ENCODE measurements at places on chromosomes 4 and X.

- DNase-seq: no peak
Observed at GRCh38 chr4:123832173-123833026, 435.8 kb downstream of the SPRY1 start.

GRCh38 chrX:72069350-72070160, 62.2 kb downstream of the RTL5 start:
- DNase-seq: no peak

DNA sequence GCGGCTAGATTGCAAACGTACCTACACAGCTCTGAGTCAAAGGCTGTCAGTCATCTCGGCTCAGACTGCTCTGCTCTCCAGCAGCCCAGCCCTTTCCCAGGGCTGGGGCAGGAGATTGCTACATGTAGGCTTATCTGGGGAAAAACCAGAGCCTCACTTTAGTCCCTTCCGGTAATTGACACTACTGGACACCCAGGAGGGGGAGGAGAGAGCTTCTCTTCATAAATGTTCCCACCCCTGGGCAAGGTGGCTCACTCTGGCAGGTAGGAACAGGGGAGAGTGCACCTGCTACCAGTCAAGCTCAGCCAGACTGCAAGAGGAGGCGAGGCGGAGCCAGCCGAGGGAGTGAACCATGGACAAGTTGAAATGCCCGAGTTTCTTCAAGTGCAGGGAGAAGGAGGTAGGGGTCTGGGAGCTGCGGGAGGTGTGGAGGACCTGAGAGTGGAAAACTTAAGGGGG, at the start of gene SLC6A14:
TSS of gene SLC6A14 (plus strand) at position 249 of the 459 bp plus-strand sequence. CDS start at position 353, 104 bp downstream.
- DNase-seq: no peak

DNA sequence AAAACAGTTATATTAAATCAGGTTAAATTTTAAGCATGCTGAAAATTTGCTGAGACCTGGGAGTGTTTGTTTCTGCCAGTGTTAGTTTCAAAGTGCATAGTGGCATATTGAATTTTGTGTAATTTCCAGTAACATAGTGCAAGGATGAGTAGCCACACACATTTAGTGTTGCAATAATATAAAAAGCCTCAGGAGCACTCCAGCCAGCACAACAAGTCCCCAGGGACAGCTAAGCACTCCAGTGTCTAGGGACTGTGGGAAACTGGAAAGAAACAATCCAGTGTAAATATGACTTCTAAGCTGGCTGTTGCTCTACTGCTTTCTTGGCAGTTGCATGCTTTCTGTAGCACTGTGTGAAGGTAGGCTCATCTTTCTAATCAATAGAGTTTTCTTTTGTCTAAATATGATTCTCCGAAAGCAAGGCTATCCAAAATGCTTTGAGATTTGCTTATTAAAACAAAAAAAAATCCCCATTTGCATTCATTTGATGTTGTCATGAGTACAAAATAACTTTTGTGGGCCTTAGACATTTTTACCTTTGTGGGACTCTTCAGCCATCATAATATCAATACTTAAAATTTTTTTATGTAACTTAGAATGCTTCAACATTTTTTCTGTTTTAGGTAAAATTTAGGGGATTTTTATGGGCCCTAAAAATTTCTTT, 24.2 kb upstream of the CXCL2 start:
- no peak for DNase-seq

DNA sequence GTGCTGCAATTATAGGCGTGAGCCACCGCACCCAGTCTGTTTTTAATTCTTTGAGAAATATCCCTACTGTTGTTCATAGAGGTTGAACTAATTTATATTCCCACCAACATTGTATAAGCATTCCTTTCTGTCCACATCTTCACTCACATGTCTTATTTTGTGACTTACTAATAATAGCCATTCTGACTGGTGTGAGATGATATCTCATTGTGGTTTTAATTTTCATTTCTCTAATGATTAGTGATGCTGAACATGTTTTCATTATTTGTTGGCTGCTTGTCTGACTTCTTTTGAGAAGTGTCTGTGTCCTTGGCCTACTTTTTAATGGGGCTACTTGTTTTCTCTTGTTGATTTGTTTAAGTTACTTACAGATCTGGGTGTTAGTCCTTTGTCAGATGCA, 310.9 kb upstream of the MAOA start:
- DNase-seq: no peak

- DNase-seq: peak; percentile 27
Observed at GRCh38 chrX:107480272-107480671, 30.8 kb downstream of the FRMPD3 start.

DNA sequence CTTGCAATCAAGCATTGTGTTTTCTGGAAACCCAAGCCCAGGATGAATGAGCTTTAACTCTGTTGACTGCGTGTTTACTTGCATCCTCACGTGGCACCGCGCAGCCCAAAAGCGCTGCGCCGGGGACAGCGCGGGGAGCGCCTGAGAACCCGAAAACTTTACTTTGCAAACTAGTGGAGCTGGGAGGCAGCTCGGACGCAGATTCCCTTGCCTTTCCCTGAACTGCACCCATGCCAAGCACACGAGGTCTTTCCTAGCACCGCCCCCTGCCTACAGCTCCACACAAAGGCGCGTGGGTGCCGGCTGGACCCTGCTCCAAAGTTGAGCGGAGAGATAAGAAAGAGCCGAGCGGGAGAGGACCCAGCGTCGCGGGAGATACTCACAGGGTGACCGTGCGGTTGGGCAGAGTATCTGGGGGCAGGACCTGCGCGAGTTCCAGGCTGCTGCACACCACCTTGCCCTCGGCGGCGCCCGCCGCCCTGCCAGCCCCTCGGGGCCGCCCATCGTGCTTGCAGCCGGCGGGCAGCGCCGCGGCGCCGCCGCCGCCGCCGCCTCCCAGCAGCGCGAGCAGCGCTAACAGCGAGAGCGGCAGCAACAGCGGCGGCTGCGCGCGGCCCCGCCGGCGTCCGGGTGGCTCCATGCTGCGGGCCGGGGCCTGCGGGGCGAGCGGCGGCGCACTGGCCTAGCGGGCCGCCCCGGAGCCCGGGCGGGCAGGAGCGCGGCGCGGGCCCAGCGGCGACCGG, 550 bp downstream of the ADGRA3 start:
- DNase-seq: no peak

DNA sequence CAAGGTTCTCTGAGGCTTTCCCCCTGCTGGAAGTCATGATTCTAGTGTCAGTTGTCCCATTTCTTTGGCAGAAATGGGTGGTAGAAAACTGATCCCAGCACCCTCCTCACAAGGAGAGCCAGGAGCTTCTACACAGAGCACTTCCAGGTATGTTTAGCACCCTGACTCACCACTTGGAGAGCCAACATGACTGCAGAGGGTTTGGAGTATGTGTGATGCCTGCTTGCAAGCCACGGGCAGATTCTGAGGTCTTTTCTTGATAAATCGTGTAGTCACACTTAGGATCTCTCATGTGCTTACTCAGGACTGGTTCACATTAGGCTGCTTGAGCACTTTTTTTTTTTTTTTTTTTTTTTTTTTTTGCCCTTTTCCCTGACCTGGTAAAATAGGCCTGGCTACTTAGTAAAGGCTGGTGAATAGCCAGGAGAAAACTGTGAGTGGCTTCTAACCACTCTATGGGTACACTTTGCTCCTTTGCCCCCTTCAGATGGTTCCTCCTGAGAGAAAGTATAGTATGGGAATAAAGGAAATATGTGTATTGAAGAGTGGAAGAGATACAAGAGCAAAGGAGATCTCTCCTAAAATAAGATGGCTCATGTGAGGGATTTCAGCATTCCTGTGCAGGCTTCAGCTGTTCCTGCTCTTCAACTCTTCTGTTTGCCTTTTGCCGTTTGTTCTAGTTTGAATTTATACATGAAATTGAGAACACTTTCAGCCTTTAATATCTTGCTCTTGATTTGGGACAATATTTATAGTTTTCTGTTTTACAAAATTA, 103.6 kb downstream of the EMCN start:
- DNase-seq: no peak

GRCh38 chr4:130074096-130074495, 978.1 kb downstream of the C4orf33 start:
- DNase-seq: no peak

- DNase-seq: no peak
Observed at GRCh38 chr4:168098248-168098717, 5.9 kb downstream of the ANXA10 start.

- DNase-seq: no peak
Observed at GRCh38 chrX:7233580-7234406, 85.8 kb upstream of the PUDP start.

DNA sequence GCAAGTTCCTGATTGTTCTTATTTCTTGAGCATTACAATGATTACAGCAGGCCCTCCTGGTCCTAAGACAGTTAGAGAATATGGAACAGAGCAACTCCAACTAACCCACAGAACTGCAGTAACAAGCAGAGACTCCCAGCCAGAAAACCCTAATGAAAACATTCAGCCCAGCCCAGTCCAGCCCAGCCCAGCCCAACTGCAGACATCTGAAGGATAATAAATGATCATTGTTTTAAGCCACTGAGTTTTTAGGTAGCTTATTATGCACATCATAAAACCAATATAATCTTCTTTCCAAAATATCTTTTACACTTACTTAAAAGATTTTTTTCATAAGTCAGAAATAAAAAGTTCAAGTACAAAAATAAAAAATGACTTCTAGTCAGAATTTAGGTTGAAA, 51.3 kb downstream of the SPOCK3 start:
- no peak for DNase-seq

DNA sequence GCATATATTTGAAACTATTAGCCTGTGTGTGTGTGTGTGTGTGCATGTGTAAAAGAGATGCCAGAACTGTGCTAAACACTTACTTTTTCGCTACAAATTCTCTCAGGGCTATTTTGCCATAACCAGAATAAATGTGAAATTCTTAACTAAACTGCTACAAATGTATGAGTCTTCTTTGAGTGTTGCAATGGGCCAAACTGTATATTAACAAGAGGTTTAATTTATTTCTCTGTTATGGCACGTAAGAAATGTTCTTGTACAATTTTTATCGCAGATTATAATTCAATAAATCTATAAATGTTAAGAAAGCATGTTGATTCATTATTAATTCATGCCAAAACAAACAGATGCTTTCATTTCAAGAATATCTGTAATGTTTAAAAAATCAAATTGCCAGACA, 454.5 kb upstream of the PCDH7 start:
- DNase-seq: no peak

DNA sequence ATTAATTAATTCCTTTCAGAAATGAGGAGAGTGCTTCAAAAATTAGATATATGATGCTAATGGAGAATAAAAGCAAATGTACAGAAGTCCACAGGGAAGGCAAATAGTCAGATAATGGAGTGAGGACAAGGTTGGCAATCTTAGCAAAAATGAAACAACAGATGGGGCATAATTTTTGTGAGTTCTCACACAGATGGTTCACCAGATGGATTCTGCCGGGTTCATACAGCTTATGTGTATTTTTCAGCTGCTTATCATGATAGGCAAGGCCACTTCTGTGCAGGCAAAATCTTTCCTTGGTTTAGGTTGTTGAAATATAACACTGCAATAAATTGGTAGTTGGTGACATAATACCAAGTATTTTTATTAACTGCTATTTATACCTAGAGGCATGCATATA, 1539.0 kb upstream of the IGFBP7 start:
- DNase-seq: no peak

- no peak for DNase-seq
Observed at GRCh38 chr4:30847958-30848357, 127.8 kb downstream of the PCDH7 start.

DNA sequence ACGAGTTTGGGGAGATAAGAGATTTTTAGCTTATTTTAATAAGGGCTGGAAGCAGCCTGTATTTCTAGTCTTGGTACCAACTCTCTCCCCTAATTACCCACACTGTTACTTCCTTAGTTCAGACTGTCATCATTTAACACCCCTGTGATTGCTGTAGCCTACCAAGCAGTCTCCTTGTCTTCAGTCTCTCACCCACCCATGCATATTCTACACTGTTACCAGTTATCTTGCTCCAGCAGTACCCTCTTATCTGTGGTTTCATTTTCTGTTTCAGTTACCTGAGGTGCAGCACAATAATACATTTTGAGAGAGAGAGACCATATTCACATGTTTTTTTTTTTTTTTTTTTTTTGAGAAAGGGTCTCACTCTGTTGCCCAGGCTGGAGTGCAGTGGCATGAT, 80.2 kb downstream of the DIAPH2 start:
- DNase-seq: no peak

- DNase-seq: no peak
Observed at GRCh38 chrX:42414057-42414456, 363.9 kb downstream of the PPP1R2C start.

DNA sequence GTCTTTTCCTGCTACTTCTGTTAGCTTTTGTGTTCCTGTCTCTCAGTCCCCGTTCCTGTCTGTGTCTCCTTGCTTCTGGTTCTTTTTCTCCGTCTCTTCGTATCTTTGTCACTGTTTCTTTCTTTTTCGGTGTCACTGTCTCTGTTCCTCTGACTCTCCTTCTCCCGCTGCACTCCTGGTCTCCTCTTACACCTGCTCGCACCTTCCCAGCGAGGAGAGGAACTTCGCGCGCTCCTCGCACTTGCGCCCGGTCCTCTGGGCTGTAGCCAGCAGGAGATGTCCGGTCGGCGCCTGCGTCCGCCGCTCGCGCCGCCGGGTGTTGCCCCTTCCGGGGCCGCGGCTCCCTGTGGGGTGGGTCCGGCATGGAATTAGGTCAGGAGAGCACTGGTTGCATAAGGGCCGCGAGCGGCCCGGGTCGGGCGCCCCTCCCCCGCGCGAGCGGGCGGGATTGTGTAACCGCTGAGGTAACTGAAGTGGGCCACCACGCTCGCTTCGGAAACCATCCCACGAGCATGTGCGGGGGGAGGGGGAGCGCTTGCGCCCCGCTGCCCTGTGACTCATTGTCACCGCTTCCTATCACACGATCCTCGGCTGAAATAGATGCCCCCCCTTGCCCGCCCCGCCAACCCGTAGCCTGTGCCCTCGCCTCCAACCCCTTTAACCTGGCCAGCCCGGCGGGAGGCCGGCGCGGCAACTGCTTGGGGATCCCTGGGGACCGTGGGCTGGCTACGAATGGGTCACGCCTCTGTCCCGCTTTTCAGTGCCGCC, 1.6 kb downstream of the LONRF3 start:
- peak; percentile 70 for DNase-seq

DNA sequence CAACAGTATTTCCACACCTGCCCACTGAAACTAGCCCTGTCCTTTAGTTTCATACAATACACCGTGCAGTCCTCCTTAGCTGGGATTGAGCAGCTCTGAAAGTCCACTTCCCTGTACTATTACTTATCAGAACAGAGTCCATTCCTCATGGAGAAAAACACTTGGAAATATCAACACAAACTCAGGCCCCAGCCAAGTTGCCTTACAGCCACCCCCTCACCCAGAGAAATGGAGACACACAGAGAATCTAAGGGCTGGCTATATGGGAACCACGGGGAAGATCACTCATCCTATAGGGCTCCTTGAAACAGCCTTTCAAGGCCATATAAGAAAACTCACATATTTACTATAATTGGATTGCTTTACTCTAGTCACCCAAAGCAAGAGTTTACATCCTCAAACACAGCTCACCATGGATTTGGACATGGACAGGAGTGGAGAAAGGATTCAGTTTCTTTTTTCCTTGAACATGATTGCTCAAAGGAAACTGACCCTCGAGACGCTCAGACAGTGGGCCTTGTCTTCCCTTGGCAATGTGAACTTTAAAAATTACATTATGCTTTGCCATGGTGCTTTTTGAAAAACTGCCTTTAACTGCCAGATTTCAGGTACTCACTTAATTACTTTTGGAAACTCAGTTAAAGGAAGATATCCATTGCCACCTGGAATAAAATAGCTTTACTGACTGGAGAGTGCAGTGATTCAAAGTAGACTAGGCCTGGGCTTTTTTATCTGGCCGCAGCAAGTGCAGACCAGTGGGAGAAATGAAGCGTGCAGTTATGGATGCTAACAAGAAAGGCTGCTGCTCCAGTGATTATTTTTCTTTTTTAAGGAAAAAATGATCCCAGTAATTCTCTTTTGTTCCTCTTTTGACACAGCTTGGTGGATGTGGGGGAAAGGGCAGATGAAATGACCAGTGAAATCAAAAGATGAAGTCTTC, 1.6 kb downstream of the SCARB2 start:
- no peak for DNase-seq

- DNase-seq: no peak
Observed at GRCh38 chr4:129193357-129194100, 97.6 kb downstream of the C4orf33 start.

Measured in CD4-positive, alpha-beta T cell treated with Interleukin-10 for 1 hour (primary cell).